ENCODE measurements at places on chromosomes 4 and X.

GRCh38 chr4:186778134-186778533 lies 54.5 kb upstream of the FAT1 start:
- DNase-seq = no peak

- DNase-seq = no peak
These were observed 325.3 kb downstream of the AFF2 start for GRCh38 chrX:148825696-148826095.

DNA sequence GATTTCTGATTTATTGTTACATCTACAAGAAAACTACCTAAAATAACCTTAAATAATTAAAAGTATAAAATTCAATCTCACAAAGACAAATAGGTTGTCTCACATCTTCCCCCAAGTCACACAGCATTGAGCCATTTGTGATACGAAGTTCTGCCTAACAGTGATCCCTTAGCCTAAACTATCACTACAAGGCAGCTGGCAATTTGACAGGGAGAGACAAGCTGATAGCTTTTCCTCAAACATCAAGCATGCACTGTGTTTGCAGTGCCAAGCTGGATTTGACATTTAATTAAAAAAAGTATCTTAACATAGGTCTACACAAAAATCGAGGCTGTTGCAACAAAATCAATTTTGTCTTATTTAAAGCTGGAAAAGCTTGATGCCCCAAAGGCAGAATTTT lies 464.7 kb upstream of the TRAM1L1 start:
- DNase-seq = no peak

GRCh38 chr4:48254381-48255071 lies 15.1 kb downstream of the TEC start:
- DNase-seq = peak; percentile 81

- no peak for DNase-seq
These were observed 25.0 kb upstream of the RAPGEF2 start for GRCh38 chr4:159077702-159078495.

DNA sequence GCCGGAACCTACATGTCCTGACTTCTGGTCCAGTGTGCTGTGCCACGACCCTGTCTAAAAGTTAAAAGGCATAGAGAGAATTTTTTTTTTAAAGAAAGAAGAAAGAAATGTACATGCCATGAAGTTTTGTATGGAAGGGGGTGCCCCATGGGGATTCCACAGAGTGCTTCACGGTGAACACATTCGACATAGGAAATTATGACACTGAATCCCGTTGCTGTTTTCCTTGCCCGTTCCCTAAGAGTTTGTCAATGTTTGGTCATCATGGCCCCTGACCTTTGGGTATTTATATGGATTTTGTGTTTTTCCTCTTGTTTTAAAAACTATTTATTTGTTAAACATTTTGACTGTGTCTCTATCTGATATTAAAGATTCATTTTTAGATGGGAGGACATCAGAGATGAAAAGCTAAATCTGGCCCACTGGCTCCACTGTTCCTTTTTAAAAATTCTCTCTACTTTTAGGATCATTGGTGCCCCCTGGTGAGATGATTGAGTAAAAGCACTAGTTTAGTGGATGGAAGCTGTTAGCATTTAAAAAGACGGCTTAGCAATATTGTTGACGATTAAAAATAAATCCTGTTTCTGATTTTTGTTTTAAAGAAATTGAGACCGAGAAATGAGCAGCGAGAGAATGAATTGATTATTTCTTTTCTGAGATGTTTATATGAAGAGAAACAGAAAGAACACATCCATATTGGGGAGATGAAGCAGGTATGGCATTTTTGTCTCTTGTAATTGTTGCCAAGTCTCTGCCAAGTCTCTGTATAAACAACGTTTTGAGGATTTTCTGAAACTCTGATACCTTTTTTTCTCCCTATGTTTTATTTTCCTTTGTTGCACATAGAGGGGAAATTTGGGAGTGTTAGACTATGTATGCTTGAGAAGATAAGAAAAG lies 75.0 kb downstream of the PTTG2 start:
- peak; percentile 51 for DNase-seq

Data from NCI-H2081 treated with DMSO at 0.1 percent for 48 hours (cell line).